ENCODE measurements at places on chromosomes 2 and 18. TPM values are rescaled to one million over a fixed set of nuclear protein-coding genes. Genes with fewer than 3 reads are reported as not detected.

GCG gene
- not detected for total RNA-seq

ABCG8 gene
- not detected for total RNA-seq

DNA sequence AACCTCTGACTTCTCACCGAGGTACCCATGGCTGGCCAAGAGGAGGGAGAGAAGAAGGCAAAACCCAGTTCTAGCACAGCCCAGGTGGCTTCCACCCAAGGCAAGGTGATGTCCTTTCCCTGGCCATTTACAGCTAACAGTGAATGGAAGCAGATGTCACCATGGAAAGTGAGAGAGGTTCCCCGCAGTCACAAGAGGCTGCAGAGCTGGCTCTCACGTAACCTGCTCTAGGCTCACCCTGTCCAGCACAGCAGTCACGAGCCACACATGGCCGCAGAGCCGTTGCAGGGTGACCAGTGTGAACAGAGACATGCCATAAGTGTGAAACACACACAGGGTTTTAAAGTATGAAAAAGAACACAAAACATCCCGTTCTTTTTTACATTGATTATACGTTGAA, 169.4 kb downstream of the TNS1 start:
- H3K27me3 ChIP-seq = peaks cover 3% of the 10 kb centered on the region
- H3K36me3 ChIP-seq = no peaks in the 10 kb centered on the region
- DNase-seq = no peak
- no peaks in the 10 kb centered on the region for H3K4me1 ChIP-seq

DNA sequence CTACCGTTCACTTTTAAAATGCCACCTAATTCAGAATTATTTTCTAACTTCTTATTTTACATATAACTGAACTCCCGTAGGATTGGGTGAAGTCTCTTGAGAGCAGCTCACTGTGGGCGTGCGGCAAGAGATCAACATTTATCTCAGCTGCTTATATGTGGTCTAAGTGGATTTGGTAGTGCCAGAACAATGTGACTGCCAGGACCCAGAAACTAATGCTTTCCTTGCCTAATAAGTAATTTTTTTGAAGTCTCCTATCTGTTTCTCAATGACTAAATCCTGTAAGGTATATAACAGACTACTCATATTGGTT, 11.2 kb upstream of the NFE2L2 start:
- no peak overlapping the region for H3K4me3 ChIP-seq
- no peak overlapping the region for H3K27ac ChIP-seq
- H3K36me3 ChIP-seq = no peaks in the 10 kb centered on the region
- DNase-seq = no peak
